ENCODE measurements at places on chromosomes 7 and 10. TPM values are rescaled to one million over a fixed set of nuclear protein-coding genes. Genes with fewer than 3 reads are reported as not detected.

DNA sequence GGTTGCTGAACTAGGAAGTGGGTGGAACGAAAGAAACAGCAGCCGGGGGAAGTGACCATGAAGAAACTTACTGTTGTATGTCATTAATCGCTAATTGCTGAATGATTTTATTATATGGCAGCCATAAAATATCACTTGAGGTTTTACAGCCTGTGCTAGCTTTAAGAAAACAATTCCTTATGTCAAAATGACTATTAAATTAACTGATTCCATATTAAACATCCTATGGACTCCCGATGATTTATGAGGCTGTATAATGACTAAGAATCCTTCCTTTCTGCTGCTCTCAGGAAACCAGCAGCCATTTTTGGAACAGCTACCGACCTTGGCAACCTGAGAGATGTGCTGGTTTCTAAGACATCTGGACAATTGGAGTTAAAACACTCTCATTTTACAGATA lies 421.9 kb downstream of the SORCS3 start:
- no peak for DNase-seq

DNA sequence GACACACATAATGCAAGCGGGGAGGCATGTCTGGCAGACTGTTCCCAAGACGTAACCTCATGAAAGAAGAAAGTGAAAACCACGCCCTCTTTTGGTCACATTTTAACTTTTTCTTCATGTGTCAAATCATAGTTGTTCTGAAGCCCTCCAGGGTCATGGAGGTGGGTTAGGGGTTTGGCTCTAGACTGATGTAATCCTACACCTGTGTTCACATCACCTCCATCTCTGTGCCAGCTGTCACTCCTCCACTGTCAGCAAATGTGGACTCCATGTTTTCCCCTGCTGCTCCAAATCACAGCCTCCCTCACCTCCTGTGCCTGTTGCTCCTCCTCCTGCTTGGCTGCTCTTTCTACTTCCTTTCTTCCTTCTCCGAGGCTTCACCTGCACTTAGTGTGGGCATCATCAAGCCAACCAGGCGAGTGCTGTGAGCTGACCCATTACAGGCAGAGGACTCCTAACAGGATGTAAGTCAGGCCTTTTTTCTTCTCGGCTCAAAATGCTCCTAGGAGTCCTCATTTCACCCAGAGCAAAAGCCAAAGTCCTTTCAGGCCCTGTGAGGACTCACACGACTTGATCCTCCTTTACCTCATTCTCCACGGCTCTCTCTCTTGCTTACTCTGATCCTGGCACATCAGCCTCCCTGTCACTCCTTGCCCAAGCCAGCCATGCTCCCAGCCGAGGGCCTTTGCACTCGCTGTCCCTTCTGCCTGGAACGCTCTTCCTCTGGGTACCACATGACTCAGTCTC lies 66.4 kb upstream of the IFRD1 start:
- DNase-seq, result peak; percentile 7

GRCh38 chr7:66170309-66171231 lies 34.6 kb upstream of the TPST1 start:
- no peak for DNase-seq

DNA sequence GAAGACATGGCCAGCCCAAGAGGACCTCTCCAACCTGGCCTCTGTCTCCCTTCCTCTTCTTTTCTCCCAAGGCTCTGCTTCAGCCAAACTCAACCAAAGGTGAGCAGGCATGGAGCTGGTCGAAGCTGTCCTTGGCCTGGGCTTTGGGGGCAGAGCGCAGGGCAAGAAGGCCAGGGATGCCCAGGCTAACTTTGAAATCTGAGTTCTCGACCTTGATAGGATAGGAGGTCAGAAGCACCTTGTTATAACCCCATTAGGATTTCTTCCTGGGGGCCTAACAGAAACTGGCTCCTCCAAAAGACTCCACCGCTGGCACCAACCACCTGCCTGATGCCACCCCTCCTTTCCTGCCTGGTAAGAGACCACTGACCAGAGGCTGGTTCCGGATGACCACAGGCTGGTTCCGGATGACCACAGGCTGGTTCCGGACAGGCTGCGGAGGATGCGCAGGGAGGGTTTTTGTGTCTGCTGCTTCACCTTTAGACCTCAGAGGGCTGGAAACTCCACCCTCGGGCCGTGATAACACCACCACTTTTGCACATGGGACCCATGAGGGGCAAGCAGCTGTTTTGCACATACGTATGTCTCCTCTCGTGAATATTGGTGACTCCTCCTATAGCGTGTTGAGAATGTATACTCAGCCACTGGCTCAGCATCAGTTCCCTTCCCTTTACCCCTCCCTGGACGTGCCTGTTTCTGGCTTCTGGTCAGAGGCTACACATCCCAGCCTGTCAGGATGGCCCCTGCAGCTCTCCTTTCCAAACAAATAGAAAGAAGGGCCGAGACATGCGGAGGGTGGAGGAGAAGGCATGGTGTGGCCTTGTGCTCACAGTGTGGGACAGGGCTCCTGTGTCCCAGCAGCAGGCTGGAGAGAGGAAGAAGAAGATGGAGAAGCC lies 140.1 kb downstream of the DNAJB6 start:
- no peak for DNase-seq

DNA sequence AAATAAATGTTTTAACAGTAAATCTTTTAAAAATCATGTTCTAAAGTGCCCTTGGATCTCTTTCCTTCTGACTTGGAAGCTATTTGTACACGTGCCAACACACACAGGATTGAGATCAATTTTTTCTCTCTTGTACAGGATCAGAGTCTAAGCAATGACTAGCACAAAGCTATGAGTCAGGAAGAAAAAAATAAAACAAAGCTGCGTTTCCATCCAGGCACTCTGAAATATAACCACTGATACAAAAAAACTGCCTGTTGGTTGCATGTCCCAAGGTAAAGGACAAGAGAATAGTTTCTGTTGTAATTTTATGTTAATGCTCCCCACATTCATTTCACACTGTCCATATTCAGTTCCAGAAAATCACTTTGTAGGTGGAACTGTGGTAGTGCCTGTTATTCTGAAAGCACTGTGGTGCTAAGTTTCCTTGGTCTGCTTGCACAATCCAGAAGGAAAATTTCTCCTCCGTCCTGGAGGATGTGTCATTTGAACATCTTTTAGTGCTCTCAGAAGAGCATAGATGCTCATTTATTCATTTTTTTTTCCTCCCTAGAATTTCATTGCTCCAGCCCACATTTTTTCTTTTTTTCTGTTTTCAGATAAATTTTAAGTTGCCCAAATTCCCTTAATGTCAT lies 113.4 kb downstream of the PLXDC2 start:
- no peak for DNase-seq

The DNAH11 gene
- 0.70 TPM for total RNA-seq

GRCh38 chr7:33127085-33127484 lies 2.3 kb upstream of the BBS9 start:
- no peak for DNase-seq

DNA sequence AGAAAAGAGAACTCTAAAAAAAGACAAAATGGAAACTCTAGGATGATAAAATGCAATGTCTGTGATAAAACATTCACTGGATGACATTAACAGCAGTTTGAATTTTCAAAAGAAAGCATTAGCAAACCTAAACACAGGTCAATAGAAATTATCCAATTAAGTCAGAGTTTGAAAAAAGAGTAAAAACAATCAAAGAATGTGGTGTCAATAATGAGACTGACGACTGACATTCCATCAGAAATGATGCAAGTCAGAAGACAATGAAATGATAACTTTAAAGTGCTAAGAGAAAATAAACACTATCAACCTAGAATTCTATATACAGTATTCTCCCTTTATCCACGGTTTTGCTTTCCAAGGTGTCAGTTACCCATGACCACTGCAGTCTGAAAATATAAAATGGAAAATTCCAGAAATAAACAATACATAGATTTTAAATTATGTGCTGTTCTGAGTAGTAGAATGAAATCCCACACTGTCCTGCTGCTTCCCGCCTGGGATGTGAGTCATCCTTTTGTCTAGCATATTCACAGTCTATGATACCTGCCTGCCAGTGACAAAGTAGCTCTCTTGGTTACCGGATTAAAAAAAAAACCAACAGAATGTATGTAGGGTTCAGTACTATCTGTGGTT lies 38.3 kb upstream of the SFMBT2 start:
- DNase-seq, result no peak

- DNase-seq, result no peak
Measured at GRCh38 chr10:58177362-58177947, 90.2 kb downstream of the IPMK start.

GRCh38 chr10:62376071-62377025 lies 2.2 kb downstream of the ZNF365 start:
- DNase-seq, result no peak

DNA sequence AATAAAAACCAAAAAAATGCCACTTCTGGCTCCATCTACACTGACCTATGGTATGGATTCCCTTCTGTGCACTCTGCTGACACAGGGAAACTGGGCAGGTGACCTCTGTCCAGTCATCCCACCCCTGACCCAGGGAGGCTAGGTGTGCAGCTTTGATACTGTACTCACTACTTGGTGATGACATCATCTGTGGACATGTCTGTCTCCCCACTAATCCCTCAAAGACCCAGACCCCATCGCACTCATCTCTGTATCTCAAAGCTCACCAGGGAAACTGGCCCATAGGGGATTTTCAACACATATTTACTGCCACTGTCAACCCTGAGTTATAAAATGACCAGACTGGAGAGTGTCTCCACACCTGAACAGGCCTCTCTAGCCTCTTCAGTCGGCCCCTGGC lies 10.6 kb downstream of the SGMS1 start:
- DNase-seq, result peak; percentile 13

DNA sequence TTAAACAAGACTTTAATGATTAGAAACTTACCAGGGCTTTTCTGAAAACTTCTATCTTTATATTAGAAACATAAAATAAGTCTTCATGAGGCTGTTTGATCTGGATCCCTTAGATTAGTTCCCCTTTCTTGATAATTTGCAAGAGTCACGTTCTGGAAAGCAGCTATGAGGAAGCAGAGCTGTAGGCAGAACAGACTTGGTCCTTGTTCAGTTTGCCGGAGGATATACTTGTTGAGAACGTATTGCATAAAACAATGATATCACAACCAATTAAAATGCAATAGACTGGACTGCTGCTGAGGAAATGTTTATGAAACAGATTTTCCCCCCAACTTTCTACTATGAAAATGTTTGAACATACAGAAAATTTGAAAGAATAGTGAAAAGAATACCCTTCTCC lies 2.8 kb downstream of the SAMD9L start:
- no peak for DNase-seq

GRCh38 chr10:86365346-86366032 lies 1.1 kb downstream of the GRID1 start:
- no peak for DNase-seq

The FLNC gene
- 0.07 TPM for total RNA-seq

DNA sequence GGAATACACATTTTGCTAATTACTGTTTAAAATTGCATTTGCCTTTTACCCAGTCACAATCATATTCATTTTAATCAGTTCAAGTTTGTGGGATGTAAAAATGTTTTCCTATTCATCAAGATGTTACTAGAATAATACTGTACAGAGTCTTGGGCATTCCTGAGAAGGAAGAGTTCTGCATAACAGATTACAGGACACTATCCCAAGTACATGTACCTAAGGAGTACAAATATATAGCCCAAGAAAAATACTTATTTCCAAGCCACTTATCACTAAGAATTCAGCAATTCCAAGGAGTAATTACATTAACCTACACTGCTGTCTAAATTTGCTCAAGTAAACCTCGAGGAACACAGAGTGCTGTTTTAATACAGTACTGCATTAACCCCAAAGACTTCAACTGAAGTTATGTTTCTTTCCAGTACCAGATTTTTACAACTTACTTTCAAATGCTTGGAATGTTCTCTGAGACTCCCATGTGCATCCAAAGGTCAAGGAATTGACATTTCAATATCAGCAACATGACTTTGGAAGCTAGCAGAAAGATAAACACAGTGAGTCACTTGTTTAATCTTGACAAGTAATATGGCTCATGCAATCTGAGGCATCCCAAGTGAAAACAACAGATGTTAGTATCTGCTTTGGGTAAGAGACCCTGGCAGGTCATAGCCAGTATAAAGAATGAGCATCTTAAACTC lies 125.4 kb upstream of the BET1 start:
- DNase-seq, result no peak

- peak; percentile 41 for DNase-seq
Measured at GRCh38 chr7:54664235-54665228, 94.5 kb downstream of the SEC61G start.

GRCh38 chr10:12400266-12400931 lies 51.1 kb downstream of the CAMK1D start:
- DNase-seq, result no peak

The GARIN1A gene
- total RNA-seq, result 2.7 TPM

The PUS7 gene
- total RNA-seq, result 14.5 TPM

GRCh38 chr10:16314259-16314658 lies 122.6 kb upstream of the PTER start:
- DNase-seq, result peak; percentile 1

DNA sequence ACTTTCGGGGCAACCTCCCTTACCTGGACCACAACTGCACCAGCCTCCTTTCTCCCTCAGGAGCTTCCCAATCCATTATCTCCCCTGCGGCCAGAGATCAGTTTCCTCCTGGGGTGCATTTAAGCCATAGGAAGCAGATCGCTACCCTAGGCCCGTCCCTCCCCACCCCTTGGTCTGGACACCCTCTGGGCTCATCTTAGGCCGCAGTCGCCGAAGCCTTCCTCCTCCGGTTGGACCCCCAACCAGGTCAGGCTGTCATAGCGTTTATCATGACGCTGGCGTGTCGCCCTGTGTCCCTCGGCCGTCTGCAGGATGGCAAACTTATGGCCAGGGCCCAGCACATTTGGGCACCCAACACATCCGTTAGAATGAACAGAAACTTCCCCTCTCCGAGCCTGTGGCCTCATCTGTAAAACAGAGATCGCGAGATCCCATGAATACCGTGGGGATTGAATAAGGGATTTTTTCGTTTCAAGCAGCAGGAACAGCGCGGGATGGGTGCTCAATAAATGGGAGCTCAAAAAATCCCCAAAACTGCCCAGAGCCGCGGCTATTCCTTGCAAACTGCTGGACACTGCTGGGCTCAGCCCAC lies 669 bp upstream of the AP5Z1 start:
- peak; percentile 47 for DNase-seq

- no peak for DNase-seq
Measured at GRCh38 chr10:94878649-94879048, 59.8 kb upstream of the CYP2C9 start.

- no peak for DNase-seq
Measured at GRCh38 chr7:27459021-27459730, 203.5 kb downstream of the HIBADH start.

The GIMAP4 gene
- total RNA-seq, result 114 TPM
